BJ (cell line): ENCODE measurements at places on chromosomes 5 and 9.

GRCh38 chr9:79477955-79478771, 93.6 kb upstream of the TLE4 start:
- DNase-seq = no peak

DNA sequence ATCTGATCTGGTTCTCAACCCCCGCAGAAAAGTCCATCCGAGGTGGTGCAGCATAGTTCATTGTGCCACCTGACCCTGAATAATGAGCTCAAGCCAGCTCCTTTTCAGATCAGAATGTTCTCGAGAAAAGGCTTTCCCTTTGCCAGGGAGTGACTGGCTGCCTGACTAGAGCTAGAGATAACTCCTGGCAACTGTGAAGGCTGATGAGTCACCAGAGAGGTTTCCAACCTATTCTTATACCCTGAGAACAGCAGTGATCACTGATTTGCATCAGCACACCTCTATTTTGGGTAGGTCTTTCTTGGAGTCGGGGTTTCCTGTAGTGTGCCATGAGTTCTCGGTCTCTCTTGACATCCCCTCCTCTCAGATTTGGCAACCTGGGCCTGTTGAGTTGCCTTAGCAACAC, 127.9 kb downstream of the PIK3R1 start:
- no peak for DNase-seq

GRCh38 chr5:138488481-138488945, 23.2 kb downstream of the EGR1 start:
- DNase-seq = no peak

DNA sequence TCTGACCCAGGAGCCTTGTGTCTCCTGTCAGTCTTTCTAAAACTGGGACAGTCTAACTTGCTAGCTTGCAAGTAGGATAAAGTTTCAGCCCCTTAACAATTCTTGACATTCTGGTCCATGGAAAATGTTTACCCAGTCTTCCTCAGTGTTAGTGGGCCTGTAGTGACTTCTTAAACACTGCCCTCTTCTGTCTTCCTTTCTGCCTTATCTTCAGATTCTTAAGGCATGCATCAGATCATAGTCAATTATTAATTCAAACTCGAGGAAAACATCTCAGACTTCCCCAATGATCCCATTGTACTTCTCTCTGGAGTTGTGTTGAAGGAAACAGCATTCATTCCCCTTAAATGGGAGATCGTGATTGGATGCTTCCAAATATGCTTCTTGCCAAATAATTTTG, 1199.8 kb downstream of the DTWD2 start:
- no peak for DNase-seq

DNA sequence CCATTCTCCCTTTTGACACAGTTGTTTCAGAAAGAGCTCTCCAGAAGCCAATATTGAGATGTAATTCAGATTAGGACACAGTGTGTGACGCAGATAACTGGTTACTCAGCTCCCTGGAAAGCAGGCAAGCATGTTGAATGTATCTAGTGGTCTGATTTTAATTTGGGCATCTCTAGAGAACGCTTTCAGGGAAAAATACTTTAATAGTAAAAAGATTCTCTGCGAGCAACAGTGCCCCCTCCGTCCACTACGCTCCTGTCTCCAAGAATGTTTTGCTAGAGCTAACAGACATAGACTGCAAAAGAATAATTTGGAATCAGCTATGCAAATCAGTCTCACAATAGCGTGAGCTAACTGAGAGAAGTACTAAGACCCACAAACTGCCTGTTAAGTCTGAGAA, 23.3 kb downstream of the CFAP90 start:
- DNase-seq = no peak

GRCh38 chr9:128552744-128553440, 505 bp downstream of the SPTAN1 start:
- DNase-seq = no peak

- DNase-seq = no peak
Observed at GRCh38 chr9:129175515-129175824, 2.6 kb downstream of the IER5L start.

DNA sequence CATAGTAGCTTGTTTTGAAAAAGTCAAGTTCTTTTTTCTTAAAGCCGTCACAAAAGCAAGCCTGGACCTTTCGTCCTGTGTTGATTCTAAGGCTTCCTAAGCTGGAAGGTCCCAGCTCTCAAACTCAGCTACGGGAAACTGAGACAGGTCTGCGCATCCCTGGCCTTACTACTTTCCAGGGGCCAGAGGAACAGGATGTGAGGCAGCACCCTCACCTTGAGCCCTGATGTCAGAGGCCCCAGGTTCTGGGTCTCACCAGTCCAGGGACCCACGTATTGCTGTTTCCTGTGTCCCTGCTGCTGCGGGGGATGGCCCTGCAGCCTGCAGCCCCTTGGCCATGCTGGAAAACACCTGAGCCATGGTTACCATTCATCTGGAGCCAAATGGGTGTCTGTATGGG, 123.9 kb downstream of the COL23A1 start:
- no peak for DNase-seq

GRCh38 chr5:147796556-147797308, 14.2 kb upstream of the JAKMIP2 start:
- no peak for DNase-seq

DNA sequence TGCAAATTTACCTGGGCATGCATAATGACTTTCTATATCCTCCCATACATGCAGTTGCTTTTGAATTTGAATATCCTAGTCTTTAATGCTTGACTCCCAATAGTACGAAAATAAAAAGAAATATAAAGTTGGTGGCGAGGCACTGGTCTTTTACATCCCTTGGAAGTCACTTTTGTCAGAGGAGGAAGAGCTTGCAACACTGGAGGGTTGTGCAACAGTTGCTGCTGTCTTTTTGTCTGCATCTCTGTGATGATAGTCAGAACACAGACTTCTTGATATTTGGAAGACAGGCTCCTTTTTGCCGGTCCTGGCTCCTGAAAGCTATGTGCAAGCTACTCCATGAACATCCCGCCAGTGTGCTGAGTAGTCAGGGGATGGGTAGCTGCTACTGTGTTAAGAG, 16.8 kb upstream of the SGCD start:
- no peak for DNase-seq

DNA sequence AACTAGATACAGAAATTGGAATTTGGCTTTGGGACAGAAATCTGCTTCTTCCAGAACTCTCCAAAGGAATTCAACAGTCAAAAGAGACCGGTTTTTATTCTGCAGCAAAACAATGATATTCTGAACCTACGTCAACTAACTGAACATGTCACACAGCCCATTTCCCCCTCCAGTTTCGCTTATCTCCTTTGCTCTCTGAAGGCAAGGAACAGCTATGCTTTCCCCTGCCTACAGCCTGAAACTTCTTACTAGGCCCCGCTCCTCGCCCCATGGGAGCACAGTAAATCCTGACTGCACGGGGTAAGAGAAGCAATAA, 488 bp downstream of the SKIC3 start:
- no peak for DNase-seq

- DNase-seq = no peak
Observed at GRCh38 chr9:72384710-72385485, 19.9 kb upstream of the ZFAND5 start.
